ENCODE measurements at places on chromosomes 5 and 9.

DNA sequence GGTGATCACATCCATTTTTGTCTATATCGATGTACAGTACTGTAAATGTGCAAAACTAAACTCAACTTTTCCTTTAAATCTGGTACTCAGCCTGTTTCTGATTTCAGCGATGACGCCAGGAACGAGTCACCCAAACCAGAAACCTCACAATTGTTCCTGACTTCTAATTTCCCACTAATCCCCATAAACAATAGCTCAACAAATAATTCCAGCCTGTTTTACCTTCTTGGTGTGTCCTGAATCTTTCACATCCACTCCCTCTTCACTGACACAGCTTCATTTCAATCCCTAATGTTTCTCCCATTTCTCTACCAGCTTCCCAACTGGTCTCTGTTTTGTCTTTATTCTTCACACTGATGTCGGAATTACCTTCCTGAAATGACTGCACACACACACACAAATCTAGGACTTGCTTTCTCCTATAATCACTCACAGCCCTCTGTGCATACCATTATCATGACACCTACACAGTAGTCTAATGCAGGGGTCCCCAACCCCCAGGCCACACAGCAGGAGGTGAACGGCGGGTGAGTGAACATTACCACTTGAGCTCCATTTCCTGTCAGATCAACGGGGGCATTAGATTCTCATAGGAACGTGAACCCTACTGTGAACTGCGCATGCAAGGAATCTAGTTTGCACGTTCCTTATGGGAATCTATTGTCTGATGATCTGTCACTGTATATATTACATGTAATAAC lies 97.8 kb upstream of the SLC30A5 start:
- no peak for DNase-seq

GRCh38 chr9:78493166-78493742 lies 196.3 kb downstream of the PSAT1 start:
- DNase-seq, result no peak

- DNase-seq, result no peak
Observed at GRCh38 chr5:168822745-168823281, 243.6 kb upstream of the PANK3 start.

- no peak for DNase-seq
Observed at GRCh38 chr9:10032166-10032565, 580.6 kb downstream of the PTPRD start.

GRCh38 chr5:153463806-153464205 lies 26.7 kb upstream of the GRIA1 start:
- DNase-seq, result no peak

DNA sequence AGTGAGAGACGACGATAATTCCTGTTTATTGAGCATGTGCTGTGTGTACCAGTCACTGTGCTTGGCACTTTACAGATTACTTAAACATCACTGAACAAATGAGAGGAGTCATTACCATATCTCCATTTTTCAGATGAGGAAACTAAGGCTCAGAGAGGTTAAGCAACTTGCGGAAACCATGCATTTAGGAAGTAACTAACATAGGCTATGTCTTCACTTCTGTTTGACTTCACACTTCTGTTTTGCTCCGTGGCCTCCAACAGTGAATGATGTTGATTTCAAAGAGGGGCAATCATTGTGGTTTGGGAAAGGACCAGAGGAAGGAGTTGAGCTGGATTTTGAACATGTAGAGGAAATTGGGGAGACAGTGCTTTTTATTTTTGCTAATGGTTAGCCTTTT lies 16.7 kb downstream of the GCNT1 start:
- DNase-seq, result no peak

DNA sequence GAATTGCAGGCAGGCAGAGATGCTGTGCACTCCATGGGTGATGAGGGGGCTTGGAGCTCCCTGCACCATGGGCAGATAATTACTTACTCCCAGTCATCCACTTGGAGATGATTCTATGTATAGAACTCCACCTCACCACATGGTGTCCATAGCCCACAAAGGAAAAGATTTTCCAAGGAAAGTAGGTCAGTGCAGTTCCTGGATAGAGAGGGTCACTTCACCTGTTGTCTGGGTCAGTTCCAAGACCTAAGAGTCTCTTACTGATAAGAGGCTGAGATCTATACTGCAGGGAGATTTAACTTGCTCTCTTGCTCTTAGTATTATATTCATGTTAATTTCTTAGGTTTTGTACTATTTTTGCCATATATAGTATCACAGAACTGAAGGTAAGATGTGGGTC lies 113.9 kb upstream of the BRINP1 start:
- no peak for DNase-seq

DNA sequence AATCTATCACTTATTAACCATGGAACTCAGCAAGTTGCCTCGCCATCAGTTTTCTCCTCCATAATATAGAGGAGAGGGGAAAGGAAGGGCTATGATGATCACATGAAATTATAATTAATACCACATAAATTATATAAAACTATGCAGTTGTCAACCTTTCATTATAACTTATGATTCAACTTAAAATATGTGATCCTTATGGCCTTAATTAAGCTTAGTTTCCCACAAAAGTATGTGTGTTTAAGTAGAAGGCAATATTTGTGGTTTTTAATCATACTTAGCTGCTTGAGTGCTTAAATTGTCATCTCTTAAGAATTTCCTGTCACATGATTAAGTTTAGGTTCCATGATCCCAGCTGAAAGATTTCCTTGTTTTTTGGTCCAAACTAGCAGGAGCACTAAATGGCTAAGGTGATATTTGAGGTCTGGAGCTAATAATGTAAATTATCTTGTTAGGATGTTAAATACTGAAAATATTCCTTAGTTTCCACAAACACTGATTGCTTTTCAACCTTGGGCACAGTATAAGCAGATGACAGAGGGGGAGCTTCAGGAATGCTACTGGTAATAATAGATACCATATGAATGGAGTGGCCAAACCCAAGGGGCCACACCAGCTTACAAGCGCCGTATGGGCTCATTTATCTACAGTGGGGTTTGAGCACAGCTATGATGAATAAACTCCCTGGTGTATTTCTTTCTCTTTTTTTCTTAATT lies 26.4 kb upstream of the F2R start:
- no peak for DNase-seq

DNA sequence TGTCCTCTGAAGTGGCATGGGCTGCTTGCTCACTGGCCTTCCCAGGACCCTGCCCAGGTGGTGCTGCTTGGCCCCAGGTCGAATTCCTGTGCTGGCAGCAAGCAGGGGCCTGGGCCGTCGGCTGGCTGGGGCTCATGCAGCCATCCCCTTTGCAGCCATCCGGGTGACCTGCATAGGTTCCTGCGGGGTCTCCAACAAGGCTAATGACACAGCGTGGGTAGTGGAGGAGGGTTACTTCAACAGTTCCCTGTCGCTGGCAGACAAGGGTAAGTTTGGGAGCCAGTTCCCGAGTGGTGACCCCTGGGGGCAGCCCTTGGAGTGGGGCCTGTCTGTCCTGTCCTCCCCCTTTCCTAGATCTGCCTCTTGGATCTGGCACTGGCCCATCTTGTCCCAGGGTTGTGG lies 6.1 kb upstream of the EHMT1 start:
- no peak for DNase-seq

DNA sequence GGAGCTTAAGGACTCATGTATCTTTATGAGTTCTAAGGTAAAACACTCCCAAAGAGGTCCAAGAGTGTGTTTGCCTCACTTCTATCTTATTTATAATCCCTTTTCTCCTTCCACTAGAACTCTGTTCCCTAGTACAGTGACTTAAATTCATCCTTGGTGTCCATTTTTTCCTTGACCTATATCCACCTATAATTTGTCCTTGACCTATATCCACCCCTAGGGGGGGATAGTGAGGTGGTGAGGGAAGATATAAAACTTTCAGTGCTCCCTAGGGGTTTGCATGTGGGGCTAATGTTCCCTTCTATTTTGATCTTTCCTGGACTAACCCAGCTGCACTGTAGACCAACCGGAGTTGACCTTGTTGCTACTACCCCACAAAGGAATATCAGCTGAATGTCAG lies 83.5 kb upstream of the GNAQ start:
- DNase-seq, result no peak

- no peak for DNase-seq
Observed at GRCh38 chr9:113646946-113647914, 183.7 kb downstream of the RGS3 start.

DNA sequence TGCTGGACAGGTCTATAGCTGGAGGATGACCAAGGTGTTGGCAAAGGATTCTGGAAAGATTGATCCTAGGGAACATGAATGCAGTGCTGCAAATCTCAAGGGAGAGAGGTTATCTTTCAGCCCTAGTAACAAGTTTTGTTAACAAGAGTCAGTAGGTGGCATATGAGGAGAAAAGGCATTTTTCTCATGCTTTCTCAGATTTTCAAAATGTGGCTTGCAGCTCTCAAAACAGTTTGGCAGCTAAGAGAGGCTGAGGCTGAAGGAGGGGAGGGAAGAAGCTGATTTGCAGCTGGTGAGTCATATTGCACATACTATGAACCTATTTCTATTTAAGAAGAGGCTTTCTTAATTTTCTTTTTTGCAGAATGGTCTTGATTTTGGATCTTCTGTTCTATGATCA lies 64.3 kb upstream of the PCA3 start:
- peak; percentile 17 for DNase-seq

DNA sequence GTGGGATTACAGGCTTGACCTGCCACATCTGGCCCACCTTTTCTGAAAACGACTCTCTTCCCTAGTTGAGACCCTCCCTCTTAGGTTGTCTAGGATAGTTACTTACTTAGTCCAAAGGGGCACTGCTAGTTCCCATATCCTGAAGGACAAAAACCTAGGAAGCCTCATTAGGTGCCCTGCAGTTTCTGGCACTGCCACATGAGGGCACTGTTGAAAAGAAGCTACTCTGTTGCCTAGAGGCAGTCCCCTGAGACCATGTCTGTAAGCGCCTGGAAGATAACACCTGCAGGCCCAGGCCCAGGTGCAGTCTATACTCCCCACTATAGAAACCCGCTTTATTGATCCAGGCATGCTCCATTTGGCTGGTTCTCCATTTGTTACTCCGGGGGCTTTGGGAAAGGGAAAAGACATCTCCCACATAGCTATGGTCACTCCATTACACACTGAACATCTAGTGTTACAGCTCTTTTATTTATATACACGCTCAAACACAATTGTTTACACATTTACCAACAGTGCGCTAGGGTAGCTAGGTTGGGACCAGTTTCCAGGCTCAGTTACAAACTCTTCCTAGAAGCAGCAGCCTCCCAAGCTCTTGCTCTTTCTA lies 73.4 kb upstream of the PPARGC1B start:
- no peak for DNase-seq

- no peak for DNase-seq
Observed at GRCh38 chr5:10481241-10481935, 39.7 kb downstream of the ROPN1L start.

- DNase-seq, result no peak
Observed at GRCh38 chr5:133336121-133336968, 276.0 kb downstream of the FSTL4 start.

DNA sequence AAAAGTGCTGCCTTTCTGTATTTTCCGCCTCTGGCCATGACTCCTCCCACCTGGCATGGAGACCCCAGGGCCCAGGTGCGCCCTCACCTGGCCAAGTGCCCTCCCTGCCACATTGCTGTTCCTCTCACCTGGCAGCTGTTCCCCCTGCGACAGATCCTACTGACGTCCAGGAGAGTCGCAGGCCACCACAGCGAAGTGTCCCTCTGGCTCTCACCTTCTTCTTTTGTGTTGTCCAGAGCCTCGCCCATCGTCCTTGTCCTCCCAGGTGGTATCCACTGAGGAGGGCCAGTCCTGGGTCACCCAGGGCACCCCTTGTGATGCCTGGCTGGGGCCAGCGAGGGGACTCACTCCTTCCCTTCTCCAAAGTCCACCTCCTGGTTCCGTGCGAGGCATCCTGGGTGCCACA lies 2.6 kb downstream of the NKD2 start:
- no peak for DNase-seq

All from eye (tissue), 1 donor.